Stimulated activated CD8-positive, alpha-beta memory T cell treated with anti-CD3 and anti-CD28 coated beads, Interleukin-4, amount 100 ng/mL, for 48 hours (primary cell): ENCODE measurements at places on chromosomes 4 and X.

- no peak for DNase-seq
These were observed 3.3 kb upstream of the SLC25A4 start for GRCh38 chr4:185139736-185140135.

GRCh38 chrX:47683829-47684205 lies 24.8 kb upstream of the UXT start:
- no peak for DNase-seq

DNA sequence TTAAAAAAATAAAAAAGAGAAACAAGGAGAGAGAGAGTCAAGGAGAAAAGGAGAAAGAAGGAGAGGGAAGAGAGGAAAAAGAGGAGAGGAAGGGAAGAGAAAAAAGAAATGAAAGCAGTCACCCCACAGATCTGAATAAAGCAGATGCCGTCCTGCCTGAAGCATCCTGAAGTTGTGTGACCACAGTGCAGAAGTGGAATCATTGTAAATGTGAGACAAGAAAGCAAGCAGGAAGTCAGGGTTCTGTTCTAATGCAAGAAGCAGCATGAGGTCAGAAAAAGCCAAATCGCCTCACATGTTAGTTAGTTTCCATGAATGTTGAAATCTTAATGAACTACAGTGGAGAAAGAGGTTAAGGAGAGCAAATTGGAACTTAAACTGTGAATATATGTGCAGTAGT lies 692.5 kb downstream of the CENPC start:
- no peak for DNase-seq

- no peak for DNase-seq
These were observed 25.2 kb downstream of the WDR44 start for GRCh38 chrX:118370921-118371624.

DNA sequence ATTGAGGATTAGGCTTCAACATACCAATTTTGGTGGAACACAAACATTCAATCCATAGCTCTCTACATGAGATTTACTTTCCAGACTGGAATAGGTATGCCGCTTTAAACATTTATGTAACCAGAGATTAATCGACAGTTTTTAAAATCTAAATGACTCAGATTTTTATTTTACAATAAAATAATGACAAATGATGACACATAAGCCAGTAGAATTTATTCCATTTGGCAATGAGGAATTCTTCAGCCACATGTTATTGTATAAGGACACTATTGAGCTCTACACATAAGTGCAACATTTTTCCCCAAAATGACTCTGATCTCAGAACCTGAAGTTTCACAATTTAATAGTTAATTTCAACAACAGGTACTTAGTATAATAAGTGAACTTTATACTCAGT lies 227.0 kb upstream of the PRPS2 start:
- DNase-seq: no peak

GRCh38 chrX:73401591-73402266 lies 45.1 kb upstream of the CDX4 start:
- no peak for DNase-seq

DNA sequence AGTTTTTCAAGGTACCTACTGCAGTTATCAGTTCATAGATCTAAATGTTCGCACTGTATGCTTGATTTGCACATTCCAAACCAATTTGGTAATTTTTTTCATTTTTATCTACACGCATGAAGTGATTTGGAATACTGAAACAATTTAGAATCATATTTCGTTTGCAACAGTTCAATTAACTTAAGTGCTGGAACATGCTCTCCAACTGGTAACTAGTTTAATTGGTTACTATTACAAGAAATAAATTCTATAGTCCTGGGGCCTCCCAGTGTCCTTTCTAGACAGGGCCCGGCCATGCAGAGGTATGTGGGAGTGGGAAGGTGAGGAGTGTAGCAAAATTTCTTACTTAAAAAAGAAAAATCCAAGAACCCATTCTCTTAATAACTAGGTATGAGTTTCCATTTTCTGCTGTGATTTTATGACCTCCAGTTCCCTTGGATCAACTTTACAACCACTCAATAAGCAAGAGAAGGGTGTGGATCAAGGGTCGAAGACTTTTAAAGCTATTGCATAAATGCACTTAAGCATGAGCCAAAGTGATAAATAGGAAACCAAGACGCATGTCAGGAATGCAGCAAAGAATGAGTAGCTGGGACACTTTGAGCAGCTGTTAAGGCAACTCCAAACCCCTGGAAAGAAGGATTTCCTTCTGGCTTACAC lies 106.9 kb downstream of the PPARGC1A start:
- no peak for DNase-seq

- no peak for DNase-seq
These were observed 144.6 kb upstream of the KIT start for GRCh38 chr4:54513204-54513603.

DNA sequence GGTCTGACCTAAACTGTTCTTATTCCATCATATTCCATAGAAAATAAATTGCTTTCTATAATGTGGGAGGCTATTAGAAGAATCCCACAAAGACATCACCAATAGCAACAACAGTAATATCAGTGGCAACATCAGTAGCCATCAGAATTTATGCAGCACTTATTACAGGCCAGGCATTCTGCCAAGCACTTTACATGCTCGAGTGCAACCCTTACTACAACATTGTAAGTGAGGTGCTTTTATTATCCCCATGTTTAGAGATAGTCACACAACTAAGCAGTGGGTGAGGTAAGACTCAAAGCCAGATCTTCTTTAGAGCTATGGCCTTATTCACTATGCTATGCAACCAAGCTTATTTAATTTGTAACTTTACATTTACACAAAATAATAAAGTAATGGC lies 317.1 kb upstream of the BMP3 start:
- no peak for DNase-seq

DNA sequence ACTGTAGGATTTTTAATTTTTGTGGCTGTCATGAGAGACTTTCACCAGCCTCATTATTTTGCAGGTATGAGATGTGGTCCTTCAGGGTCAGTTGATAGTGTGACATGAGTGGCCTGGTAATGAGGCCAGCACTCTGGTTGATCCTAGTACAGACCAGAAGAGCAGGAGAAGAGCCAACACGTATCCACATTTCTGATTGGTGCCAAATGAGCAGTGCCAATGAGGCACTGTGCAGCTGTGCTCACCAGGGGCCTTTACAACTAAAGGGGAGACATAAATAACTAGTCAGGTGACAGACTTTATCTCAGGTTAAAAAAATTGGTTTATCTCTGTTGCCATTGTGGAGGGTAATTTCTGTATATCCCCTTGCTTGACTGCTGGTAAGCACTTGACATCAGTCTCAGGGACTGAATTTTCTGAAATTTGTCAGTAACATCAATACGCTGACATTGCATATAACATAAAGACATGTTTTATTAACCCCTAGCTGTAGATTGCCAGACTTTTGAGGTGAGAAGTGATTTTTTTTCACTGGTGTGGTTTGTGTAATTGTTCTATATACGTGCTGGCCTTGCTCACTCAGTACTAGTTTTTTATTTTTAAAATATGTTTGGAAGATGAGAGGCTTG lies 101.2 kb downstream of the AFF1 start:
- DNase-seq: no peak

DNA sequence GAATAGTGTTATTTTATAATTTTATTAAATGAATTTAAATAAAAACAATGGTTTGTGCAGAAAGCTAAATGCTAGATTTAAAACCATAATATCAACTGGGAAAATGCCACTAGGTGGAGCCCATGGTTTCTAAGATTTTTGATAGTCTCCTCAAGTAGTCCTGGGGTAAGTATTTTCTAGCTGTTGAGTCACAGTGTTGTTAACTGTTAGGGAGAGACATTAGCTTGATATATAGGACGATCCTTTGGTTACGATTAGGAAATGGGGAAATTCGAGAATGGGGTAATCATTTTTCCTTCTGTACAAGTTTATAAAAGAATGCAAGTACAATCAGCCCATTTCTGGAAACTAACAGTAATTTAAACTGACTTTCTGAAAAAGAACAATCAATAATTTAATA lies 378.4 kb downstream of the ANKRD50 start:
- DNase-seq: no peak

DNA sequence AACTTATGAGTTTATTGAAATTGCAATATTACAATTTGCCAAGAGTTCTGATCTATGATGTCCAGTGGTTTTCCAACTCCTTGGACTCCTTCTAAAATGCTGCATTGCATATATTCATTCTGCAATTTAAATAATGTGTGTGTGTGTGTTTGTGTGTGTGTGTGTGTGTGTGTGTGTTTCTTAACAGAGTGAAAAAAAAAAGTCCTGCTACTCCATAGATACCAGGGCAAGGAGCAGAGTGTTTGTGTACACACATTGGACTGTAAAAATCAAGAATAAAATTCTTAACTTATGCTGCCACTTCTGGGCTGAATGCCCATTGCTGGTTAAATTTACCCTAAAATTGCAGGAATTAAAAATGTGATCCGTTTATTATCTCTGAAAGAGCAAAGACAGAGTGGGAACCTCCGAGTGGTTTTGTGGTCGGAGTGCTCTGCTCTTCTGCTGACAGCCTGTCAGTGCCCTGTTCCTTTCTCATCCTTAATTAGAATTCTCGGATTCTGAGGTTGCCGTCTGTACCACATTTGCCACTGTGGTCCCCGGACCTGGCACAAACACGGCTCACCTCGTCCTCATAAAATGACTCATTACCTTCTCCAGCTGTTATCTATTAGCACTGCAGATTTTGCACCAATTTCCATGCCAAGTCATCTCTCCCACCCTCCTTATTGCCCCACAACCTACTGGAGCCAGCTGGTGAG lies 355.5 kb downstream of the KCNIP4 start:
- no peak for DNase-seq

DNA sequence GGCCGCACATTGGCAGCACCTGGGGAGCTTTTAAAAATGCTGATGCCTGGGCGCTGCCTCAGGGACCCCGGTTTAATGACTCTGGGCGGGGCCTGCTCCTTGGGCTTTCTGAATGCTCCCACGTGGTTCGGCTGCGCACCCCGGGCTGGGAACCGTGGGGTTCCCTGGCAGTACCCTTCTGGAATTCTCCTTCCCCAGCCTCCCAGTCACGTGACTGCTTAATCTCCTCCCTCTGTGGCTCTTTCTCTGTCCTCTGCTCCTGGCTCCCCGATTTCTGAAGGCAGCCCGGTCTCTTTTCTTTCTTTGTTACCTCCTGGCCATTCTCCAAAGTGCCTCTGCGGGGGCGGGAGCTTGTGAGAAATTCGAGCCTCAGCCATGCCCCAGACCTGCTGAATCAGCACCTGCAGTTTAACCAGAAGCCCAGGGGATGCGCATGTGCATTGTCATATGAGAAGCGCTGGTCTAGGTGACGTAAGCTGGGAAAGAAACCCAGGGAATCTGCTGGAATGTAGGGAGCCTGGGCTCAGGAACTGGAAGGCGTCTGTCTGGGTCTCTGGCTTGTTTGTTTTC lies 16.6 kb downstream of the CLCN4 start:
- DNase-seq: no peak

DNA sequence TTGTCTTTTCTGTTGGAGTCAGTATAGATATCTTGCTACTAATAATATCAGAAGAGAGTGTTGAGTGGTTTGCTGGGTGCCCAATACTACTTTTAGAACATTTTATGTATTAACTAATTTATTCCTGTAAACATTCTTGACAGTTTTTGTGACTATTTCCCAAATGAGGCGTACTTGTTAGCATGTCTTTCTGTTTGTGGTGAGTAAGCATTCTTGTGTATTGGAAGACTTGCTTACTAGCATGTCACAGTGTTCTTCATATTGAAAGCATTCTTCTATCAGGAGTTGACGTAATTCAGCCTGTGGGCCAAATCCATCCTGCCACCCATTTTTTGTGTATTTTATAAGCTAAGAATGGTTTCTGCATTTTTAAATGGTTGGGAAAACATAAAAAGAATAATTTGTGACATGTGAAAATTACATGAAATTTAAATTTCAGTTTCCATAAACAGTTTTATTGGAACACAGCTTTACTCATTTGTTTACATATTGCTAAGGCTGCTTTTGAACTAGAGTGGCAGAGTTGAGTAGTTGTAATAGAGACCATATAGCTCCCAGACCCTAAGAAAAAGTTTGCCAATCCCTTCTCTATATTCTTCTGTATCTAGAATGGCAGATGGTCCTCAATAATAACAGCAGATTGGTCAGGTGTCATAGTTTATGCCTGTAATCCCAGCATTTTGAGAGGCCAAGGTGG lies 20.4 kb downstream of the REPS2 start:
- no peak for DNase-seq

- no peak for DNase-seq
These were observed 48.5 kb upstream of the STIM2 start for GRCh38 chr4:26812049-26812714.

DNA sequence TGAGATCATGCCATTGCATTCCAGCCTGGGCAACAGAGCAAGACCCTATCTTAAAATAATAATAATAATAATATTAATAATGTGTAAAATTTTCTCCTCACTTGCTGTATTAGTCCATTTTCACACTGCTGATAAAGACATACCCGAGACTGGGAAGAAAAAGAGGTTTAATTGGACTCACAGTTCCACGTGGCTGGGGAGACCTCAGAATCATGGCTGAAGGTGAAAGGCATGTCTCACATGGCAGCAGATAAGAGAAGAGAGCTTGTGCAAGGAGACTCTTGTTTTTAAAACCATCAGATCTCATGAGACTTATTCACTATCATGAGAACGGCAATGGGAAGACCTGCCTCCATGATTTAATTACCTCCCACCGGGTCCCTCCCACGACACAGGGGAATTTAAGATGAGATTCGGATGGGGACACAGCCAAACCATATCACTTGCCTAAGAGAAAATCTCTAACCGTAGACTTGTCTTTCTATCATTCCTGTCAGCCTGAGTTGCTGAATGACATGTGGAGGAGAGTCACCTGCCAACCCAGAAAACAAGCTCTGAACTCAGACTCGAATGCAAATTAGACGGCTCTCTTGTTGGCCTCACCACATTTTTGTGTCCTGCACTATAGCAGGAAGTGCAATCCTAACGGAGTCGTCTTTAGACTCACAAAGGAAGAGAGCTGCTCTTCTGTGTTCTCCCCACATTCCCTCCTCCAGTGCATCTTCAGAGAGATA lies 51.9 kb upstream of the DCTD start:
- DNase-seq: no peak

DNA sequence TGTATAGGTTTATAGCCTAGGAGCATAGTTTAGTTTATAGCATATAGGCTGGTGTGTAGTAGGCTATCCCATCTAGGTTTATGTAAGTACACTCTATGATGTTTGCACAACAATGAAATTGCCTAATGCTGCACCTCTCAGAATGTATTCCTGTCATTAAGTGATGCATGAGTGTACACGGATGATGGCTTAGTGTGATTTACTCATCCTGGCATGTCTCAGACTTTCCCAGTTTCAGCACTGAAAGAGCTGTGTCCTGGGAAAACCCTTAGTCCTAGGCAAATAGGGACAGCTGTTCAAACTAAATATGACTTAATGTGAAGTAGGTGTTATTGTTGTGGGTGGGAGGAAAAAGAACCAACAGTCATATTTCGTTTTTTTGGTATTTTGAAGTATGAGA lies 264.9 kb upstream of the MAGEB18 start:
- no peak for DNase-seq

DNA sequence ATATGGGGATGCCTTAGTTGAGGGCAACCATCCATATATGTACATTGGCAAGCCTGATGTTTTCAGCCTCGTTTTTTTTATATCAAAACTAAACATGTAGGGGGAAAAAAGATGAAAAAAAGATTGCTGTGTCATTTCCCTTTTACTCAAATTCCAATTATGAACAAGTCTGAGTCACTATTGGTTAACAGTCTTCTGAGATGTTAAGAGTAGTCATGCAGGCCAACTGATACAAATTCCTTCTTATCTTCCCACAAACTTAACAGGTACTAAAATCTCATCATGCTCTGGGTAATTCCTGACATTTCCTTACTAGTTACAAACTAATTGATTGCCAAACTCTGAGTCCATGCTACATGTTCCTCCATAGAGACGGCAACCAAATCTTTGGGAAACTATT lies 222.1 kb downstream of the FRMPD4 start:
- DNase-seq: no peak

- no peak for DNase-seq
These were observed 25.8 kb downstream of the PPEF1 start for GRCh38 chrX:18733287-18733686.
